ENCODE measurements at places on chromosomes 5 and 9.

DNA sequence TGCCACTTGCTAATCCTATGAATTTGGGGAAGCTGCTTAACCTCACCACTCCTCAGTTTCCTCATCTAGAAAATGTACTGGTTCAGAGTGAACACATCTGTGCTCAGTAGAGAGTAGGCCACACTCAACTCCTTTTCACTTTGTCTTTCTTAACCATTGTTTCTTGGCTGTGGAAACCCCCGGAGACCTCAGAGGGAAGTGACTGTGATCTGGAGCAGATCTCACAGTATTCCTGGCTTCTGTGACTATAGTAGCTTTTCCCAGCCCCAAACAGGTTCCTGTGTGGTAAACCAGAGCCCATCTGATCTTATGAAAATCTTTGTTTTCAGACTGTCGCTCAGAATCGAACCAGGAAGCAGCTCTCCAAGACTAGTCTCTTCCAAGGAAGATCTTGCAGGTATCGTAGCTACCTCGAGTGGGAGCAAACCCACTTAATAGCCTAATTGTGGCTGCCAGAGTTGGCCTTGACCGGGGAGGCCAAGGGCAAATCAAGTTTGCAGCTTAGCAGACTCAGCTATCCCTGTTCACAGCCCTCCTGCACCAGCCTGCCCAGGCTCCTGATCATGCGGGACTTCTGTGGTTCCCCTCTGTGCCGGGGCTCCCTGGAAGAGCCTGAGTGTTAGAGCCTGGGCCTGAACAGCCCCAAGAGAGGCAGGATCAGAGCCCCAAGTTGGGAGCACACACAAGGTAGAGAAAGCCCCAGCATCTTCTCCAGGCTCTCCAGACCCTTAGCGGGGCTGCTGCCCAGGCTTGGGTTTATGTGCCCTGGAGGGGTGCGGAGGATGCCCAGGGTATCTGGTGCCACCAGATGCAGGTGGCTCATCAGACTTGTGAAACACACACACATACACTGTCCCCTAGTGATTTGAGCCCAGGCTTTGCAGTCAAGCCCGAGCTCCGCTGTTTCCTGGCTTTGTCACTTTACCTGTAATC is 52.2 kb upstream of the ANGPTL2 start:
- DNase-seq, result no peak

- peak; percentile 43 for DNase-seq
Measured at GRCh38 chr5:105430516-105430915, 1867.9 kb upstream of the NUDT12 start.

DNA sequence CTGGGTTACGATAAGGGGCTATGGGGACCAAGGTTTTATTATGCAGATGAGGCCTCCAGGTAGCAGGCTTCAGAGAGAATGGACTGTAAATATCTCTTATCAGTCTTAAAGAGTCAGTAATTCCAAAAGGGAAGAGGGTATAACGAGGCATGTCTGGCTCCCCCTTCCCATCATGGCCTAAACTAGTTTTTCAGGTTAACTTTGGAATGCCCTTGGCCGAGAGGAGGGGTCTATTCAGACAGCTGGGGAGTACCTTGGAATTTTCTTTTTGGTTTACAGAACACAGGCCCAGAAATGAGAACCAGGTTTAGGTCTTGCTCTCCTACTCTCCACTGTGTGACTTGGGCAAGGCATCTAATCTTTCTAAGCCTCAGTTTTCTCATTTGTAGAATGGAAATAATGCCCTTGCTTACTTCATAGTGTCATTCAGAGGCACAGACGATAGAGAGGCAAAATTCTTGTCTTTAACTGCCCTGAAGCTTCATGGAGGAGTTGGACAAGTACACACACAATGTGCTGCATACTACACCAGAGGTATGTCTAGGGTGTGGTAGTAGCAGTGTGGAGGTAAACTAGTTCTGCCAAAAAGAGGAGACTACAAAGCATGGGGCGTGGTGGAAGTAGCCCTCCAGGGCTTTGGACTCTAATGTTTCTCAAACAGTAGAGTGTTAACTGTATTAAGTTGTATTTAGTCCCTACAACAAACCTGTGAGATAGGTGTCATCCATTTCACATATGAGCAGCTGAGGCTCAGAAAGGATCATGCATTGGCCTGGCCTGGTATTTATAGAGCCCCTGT is 45.5 kb downstream of the IRF1 start:
- DNase-seq, result no peak

DNA sequence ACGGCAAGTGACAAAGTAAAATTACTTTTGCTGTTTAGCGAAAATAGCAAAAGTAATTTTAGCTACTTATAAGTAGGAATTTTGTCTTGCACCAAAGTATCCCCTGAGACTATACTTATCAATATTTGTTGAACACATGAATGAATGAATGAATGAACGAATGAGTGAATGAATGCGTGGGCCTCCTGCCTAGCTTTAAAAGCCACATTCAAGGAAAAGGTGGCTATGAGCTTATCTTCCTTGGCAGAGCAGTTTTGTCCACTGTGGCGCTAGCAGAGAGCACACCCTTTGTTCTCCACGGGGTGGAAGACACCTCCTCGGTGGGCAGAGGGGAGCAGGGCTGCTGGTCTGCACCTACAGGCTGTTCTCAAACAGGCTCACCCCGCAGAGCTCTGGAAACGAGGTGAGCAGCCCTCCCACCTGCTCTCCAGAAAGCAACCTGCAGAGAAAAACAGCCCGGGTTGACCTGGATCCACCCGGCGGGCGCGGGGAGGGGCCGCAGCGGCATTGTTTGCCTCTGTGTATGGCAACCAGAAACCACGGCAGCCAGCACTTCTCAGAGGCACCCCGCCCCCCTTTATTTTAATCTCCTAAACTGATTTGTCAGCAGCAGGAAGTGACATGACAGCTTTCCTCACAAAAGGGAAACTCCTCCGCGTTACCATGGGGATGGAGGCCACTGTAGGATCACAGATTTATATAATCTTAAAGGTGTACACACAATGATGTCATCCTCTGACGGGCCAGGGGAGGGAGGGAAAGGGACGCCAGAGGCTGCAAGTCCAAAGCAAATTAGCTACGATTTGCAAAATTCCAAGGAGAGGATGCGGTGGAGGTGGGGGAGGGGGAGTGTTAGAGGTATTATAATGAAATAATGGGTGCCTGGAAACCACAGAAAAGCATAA is 5.9 kb downstream of the DUSP1 start:
- DNase-seq, result peak; percentile 98

GRCh38 chr9:134411440-134412297 is 85.4 kb downstream of the RXRA start:
- DNase-seq, result peak; percentile 38

- no peak for DNase-seq
Measured at GRCh38 chr9:128008171-128008570, 27.4 kb upstream of the EEIG1 start.

- DNase-seq, result peak; percentile 62
Measured at GRCh38 chr9:98897745-98898144, 46.0 kb upstream of the COL15A1 start.

DNA sequence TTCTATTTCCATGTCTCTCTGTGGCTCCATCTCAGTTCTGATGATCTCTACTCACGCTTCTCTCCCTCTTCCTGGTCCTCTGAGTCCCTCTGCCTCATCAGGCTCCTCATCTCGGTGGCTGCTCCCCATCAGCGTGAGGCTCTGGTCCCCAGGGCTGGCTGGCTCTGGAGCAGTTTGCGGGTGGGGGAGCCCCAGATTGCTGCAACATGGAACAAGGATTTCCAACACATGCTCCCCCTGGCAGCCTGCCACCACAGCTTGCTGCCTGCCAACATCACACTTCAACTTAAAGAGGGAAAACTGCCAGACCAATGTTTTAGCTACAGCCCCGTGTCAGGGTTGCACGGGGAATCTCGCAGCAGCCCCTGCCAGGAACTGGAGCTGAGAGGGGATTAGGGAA is 77.2 kb upstream of the NEK6 start:
- peak; percentile 37 for DNase-seq

GRCh38 chr9:129852579-129852978 is 17.3 kb downstream of the USP20 start:
- DNase-seq, result no peak

GRCh38 chr5:150783422-150783928 is 4.9 kb downstream of the SMIM3 start:
- DNase-seq, result peak; percentile 82

- no peak for DNase-seq
Measured at GRCh38 chr5:149177339-149177843, 36.1 kb downstream of the ABLIM3 start.

GRCh38 chr9:87655731-87656130 is 70.2 kb upstream of the CTSL start:
- no peak for DNase-seq

GRCh38 chr9:98359569-98359968 is 104.1 kb upstream of the TBC1D2 start:
- no peak for DNase-seq

GRCh38 chr9:126611592-126612325 is 2.0 kb upstream of the LMX1B start:
- DNase-seq, result peak; percentile 64

- no peak for DNase-seq
Measured at GRCh38 chr5:162990856-162991497, 446.4 kb upstream of the CCNG1 start.

DNA sequence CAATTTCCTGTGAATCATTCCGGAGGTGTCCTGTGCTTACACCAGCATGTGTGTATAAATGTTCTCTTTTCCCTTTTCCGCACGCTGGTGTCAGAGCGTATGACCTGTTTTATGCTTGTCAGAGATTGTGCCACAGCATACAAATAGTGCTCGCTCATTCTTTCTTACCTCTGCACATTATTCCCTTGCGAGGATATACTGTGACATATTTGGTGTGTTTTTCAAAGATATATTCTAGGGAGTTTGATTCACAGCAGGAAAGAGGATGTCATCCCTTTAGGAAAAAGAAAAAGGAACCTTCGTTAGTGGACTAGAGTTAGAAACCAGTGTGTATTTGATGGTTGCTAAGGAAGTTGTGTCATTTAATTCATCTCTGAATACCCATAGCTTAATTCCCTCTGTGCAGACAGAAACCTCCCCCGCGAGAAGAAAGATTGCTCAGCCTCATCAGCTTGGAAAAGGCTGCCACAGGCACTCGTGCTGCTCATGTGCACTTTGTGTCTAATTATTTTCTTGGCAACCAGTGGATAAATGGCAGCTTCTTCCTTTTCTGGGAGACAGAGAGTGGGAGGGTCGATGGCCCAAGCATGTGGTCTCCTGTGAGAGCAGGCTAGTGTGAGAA is 14.7 kb upstream of the CCIN start:
- DNase-seq, result peak; percentile 44

DNA sequence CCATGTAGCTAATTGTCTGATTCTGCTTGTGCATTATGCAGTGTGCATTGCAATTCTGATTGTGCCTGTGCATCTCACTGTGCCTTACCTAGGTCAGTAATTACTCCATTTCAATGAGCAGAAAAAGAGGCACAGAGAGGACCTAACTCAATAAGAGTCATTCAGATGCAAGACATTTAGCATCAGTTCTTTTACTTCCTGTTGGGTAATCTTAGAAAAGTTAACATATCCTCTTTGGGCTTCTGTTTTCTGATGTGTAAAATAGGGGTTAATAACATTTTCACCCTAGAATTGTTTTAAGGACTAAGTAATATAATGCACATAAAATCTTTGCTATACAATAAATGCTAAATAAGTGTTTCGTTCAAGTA is 7.0 kb upstream of the DCTN4 start:
- DNase-seq, result no peak

DNA sequence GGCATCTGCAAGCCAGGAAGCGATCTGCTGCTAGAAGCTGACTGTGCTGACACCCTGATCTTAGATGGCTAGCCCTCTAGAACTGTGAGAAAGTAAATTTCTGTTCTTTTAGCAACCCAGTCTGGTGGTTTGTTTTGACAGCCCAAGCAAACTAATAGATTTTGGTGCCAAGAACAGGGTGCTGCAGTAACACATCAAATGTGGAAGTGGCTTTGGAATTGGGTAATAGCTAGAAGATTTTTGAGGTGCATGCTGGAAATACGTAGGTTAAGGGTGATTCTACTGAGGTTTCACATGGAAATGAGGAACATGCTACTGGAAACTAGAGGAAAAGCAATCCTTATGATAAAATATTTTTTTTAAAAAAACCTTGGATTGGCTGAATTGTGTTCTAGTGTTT is 153.5 kb upstream of the SH3GL2 start:
- DNase-seq, result no peak
